Activated CD8-positive, alpha-beta T cell treated with anti-CD3 and anti-CD28 coated beads, Interleukin-2, amount 10 ng/mL, durations not matched to agents 7 days and 5 days (primary cell): ENCODE measurements at places on chromosomes 1 and 21.
A peak's percentile ranks its signal among the peaks of the same experiment; 100 is the strongest.

DNA sequence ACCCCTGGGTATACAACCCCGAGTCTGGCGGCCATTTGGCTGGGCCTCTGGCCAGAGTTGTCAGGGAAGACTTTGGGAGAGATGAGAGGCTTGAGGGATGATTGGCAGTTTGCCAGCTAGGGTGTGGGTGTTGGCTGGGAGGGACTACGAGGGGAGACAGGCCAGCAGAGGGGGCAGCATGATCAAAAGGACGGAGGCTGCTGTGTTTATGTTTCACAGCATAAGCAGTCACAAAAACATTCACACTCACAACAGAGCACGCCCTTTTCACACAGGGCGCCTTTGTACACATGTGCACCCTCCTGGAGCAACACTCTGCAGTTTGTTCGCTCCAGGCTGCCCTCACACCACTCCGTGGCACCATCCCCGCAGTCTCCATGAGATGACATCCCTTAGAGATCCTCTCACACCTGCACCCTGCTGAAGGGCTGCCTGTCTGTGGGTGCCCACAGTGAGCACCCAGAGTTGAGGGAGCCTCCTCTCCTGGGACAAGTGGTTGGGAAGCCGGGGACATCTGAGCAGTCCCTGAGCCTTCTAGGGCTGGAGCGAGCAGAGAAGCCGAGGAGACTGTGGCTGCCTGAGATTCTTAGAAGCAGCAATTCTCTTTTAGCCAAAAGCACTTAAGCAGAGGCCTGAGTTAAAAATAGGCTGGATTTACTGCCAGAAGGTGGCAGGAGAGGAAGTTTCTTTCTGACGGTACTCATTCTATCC, 15.4 kb downstream of the EFNA3 start:
- DNase-seq = no peak

- no peak for DNase-seq
Measured at GRCh38 chr21:42229676-42230075, 10.7 kb downstream of the ABCG1 start.

DNA sequence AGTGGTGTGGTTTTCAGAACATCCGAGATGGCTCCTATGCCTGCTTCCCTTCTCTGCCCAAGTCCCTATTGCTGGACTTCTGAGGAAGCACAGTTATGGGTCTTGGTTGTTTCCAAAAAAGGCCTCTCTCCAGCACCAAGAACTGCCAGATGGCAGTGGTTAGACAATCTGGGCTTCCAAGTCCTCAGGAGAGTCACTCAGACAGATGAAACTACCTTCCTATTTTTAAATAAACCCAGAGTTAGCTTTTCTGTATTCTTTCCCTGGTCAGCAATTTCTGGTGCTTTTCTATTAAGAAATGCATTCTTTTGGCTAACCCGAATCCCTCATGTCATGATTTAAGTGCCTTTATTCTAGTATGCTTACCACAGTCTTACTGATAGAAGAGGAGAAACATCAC, 245.9 kb downstream of the PRDM2 start:
- DNase-seq = no peak

- DNase-seq = no peak
Measured at GRCh38 chr1:51484591-51484990, 34.5 kb downstream of the EPS15 start.

- peak; percentile 26 for DNase-seq
Measured at GRCh38 chr1:236416165-236416564, 22.1 kb downstream of the EDARADD start.

DNA sequence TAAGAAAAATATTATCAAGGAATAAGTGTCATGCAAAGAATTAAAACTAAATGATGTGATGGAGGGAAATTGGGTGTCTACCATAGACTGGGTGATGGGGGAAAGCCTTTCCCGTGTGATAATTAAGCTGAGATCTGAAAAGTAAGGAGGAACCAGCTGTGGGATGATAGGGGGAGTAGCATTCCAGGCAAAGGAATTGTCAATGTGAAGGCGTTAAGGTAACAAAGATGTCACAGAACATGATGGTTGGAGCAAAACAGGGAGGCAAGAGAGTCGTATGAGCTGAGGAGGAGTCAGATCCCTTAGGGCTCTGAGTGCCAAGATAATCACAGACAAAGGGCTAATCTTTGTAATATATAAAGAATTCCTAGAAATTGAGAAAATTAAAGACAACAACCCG, 170.1 kb downstream of the CDC7 start:
- no peak for DNase-seq

DNA sequence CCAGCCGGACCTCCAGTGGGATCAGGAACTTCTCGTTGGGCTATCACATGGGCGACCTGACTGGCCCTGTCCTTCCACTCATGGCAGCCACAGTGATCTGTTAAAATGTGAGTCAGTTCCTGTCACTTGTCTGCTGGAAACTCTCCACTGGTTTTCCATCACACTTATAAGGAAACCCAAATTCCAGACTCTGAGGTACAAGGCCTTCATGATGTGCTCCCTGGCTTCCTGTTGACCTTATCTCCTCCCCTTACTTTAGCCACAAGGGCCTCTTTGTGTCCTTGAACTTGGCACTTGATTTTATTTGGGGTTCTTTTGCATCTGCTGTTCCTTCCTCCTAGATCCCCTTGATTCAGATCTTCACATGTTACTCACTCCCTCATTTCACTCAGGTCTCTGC, 96.8 kb downstream of the TENT5C start:
- DNase-seq = no peak

DNA sequence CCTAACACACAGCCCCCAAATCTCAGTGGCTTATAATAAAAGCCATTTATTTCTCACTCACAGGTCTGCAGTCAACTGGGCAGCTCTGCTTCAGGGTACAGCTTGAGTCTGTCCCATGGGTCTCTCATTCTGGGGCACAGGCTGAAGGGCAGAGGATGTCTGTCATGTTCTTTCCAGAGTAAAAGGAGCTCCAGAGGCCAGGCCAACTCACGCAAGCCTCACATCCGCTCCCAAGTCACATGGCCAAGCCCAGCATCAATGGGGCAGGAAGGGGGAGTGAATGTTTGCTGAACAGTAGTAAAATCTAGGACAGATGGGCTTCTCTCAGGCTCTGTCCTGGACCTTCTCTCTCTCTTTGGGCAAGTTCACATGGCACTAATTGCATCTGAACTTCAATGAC, 7.1 kb upstream of the SSBP3 start:
- DNase-seq = peak; percentile 71

- no peak for DNase-seq
Measured at GRCh38 chr1:75172556-75172955, 38.4 kb downstream of the LHX8 start.

GRCh38 chr1:94708811-94709210, 111.3 kb upstream of the SLC44A3 start:
- DNase-seq = no peak

- no peak for DNase-seq
Measured at GRCh38 chr1:225813214-225813964, 3.5 kb downstream of the EPHX1 start.

DNA sequence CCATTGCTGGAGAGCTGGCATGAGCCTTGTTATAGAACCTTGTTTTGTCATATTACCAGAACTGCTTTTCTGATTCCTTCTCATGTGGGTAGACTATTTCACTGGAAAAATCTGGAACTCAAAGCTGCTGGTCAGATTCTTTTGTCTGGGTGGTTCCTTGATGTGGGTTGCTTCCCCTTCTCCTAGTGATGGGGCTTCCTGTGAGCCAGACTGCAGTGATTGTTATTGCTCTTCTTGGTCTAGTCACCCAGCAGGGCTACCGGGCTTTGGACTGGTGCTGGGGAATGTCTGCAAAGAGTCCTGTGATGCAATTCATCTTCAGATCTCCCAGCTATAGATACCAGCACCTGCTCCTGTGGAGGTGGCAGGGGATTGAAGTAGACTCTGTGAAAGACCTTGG, 59.4 kb downstream of the GPR137B start:
- no peak for DNase-seq
